AG20443 (cell line): ENCODE measurements at places on chromosomes 3 and 15.

GRCh38 chr15:31153531-31153930 lies 52.0 kb upstream of the TRPM1 start:
- no peak for DNase-seq

- DNase-seq: peak; percentile 76
These were observed at the start of gene EPHA3 for GRCh38 chr3:89107461-89108290. Gene EPHA3, plus strand, starts transcription at chr3:89107621. Its CDS starts 128 bp downstream, at chr3:89107749.

DNA sequence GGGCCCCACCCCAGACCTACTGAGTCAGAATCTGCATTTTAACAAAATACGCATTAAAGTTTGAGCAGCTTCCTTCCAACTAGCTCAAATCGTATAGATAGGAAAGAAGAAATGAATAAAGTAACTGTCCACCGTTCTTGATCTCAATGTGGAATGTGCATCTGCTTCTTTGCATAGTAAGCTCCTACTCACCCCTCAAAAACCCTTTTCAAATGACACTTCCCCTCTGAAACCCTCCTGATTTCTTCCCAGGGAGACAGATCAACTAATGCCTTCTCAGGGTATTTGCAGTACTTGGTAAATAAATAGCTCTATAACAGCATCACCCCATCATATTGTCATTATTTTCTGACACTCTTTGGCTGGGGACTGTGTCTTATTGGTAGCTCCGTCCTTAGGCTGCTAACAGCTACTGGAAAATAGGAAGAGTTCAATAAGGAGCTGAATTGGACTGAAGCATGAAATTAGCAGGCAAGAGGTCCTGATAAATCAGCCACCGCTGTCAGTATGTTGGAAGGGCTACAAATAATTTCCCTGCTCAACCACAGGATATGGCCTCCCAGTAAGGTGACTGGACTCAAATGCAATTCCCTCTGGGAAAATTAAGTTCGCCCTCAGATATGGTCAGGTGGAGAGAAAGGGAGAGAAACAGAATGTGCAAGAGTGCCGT lies 10.2 kb downstream of the OXTR start:
- DNase-seq: no peak

- no peak for DNase-seq
These were observed 870 bp upstream of the CHAC1 start for GRCh38 chr15:40952301-40952900.

DNA sequence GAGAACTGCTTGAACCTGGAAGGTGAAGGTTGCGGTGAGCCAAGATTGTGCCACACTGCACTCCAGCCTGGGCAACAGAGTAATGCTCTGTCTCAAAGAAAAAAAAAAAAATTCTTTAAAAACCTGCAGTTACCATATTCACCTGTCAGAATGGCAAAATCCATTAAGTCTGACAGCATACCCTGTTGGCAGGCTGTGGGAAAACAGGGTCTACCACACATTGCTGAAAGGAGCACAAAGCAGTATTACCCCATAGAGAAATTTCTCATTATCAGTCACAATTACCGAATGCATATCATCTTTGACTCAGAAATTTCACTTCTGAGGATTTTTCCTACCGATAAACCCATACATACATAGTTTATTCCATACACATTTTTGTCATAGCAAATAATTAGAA lies 264.1 kb upstream of the SLCO3A1 start:
- no peak for DNase-seq

GRCh38 chr15:42148808-42149492 lies 7.5 kb downstream of the PLA2G4F start:
- DNase-seq: no peak

DNA sequence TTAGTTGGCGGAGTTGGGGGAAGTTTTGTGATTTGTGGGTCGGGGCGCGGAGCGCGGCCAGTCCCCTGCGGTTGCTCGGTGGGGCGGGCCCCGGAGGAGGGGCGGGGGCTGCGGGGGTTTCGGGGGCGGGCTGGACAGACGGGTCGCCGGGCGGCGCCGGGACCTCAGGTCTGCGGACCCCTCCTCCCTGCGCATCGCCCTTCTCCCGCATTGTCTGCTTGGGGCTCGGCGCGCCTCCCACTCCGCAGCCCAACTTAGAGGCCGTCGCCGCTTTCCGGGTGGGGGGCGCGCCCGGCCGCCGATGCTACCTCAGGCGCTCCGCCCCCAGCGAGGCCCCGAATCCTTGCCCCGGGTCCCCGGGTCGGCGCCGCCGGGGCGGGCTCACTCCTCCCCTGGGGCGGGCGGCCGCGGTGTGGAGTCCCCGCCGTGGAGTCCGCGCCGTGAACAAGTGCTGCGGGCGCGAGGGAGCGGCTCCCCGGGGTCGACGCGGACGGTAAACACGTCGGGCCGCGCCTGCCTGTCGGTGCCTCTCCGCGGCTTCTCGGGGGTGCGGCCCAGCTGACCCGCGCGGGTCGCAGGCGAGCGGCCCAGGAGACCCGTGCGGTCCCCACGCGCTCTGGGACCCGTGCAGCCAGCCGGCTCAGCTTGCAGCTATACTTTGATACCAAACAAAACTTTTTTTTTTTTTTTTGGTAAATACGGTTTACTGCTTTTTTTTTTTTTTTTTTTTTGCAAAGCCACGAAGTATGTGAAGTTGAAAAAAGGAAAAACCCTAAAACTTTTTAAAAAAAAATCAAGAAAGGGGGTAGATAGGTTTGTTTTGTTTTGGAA lies 624 bp downstream of the AKAP13 start:
- peak; percentile 58 for DNase-seq

DNA sequence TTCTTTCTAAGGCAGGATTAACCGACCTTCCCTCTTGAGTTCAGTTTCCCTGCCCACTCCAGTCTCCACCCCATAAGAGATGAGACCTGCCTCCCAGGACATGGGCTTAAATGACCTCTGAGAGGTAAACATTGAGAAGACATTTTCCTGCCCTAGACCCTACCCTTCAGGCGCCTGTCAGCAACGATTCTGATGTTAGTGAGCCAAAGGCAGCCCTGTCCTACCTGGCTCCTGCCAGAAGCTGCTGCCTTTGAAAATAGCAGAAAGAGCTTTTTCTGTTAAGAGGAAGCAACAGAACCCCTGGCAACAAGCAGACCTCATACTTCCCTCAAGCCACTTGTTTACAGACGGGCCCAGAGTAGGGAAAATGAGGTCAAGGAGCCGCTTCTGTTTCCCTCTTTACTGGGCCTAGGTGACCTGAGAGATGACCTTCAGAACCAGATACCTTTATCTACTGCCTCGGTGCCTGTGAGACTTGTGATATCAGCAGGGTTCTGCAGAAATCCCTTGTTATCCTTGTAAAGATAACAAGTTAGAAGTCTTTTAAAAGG lies 52.0 kb downstream of the CD200R1L start:
- DNase-seq: no peak

DNA sequence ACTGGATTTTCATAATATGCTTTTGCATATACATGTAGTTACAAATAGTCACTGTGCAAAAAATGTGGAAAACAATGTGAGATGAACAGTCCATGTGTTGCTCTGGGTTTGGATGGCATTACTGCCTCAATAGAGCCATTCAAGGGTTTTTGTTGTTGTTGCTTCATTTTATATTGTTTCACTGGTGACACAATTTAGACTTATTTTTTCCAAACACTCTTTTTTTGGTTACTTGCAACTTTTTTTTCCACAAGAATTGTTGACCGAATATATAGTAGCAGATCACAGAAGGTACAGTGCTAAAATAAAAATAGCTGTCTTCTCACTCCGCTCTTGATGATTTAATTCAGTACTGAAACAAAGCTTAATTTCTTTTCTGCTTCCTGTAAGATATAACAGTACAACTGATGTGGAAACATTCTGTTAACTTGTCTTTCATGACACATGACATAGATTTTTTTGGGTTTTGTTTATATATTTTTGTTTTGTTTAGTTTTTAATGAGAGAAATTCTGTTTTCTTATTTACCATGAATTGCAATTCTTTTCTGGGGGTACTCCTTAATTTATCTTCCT lies 618.6 kb downstream of the NAALADL2 start:
- no peak for DNase-seq

DNA sequence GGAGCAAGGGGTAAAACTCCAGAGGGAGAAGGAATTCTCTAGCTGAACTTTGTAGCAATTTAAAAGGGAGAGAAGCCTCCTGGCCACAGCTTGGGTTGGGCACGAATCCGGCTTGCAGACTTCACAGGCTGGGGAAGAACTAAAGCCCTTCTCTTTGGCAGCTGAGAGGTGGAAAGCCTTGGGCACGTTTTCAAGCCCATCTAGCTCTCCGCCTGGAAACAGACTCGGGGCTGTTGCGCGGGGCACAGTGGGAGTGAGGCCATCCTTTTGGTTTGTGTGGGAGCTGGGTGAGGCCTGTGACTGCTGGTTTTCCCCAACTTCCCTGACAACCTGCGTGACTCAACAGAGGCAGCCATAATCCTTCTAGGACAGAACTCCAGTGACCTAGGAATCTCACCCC lies 295.7 kb upstream of the ROBO1 start:
- DNase-seq: no peak

GRCh38 chr15:75809986-75810750 lies 33.1 kb upstream of the UBE2Q2 start:
- DNase-seq: peak; percentile 55

- DNase-seq: no peak
These were observed 17.9 kb upstream of the TMCC1 start for GRCh38 chr3:129911261-129911861.

DNA sequence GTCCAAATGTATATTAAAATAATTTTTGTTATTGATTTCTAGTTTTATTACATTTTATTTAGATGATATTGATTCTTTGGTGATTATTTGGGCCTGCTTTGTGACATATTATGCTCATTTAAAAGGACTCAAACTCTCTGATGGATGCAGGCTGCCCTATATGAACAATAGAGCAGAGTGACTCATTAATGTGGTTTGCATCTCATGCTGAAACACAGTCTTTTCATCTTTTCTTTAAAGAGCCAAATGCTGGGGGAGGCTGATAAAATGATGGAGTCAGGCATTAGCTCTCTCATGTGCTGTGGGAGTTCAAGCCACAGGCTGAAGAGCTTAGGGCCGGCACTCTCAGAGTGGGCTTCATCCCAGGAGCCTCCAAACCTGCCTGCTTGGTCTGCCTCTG lies 7.2 kb downstream of the PLA1A start:
- DNase-seq: peak; percentile 32

- no peak for DNase-seq
These were observed 23.0 kb downstream of the MESD start for GRCh38 chr15:80966431-80967197.

- DNase-seq: no peak
These were observed 41.0 kb upstream of the ZNF280D start for GRCh38 chr15:56774356-56774755.

GRCh38 chr3:122789585-122790273 lies 3.9 kb downstream of the HSPBAP1 start:
- DNase-seq: no peak

GRCh38 chr3:171391432-171391831 lies 68.8 kb downstream of the TNIK start:
- DNase-seq: no peak

GRCh38 chr15:68743256-68743655 lies 77.4 kb downstream of the ANP32A start:
- no peak for DNase-seq

DNA sequence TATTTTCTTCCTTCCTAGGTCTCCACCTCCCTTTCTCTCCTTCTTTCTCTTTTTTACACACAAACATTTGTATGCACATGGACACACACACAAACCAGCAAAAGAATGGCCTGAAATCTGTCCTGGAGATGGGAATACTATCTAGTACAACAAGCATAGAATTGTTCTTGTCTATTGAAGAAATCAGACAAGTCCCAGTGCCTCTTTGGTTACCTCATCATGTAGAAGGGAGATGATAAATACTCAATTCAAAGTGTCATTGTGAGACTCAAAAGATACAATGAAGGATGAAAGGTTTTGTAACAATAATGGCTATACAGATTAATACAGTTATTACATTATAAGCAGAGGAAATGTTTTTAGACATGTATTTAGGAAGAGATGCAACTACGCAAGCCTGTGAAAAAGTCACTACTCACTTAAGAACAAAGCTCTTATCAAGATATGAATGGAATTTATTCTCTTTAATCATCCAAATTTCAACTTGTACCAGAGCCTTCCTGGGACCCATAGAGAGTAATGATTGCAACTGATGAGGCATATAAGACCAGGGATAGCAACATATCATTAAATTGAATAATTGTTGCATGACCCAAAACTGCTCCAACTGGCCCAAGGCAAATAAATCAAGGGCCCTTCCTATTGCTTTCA lies 43.2 kb downstream of the P3H2 start:
- DNase-seq: no peak

GRCh38 chr3:112746675-112747280 lies 99.9 kb downstream of the CD200R1L start:
- DNase-seq: peak; percentile 24

DNA sequence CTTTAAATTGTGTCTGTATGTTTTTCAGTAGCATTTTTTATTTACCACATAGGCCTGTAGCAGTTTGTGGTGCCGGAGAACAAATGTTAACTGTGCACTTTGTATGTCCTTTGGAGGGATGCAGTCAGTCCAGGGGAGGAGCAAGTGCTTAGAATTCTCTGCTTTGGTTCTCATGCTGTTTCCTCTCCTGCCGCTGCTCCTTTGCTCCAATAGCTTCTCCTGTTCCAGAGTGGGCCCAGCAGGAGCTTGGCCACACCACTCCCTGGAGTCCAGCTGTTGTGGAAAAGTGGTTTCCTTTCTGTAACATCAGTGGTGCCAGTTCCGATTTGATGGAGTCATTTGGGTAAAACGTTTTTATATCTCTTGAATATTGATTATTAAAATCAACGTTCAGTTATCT lies 16.6 kb downstream of the TICRR start:
- no peak for DNase-seq

DNA sequence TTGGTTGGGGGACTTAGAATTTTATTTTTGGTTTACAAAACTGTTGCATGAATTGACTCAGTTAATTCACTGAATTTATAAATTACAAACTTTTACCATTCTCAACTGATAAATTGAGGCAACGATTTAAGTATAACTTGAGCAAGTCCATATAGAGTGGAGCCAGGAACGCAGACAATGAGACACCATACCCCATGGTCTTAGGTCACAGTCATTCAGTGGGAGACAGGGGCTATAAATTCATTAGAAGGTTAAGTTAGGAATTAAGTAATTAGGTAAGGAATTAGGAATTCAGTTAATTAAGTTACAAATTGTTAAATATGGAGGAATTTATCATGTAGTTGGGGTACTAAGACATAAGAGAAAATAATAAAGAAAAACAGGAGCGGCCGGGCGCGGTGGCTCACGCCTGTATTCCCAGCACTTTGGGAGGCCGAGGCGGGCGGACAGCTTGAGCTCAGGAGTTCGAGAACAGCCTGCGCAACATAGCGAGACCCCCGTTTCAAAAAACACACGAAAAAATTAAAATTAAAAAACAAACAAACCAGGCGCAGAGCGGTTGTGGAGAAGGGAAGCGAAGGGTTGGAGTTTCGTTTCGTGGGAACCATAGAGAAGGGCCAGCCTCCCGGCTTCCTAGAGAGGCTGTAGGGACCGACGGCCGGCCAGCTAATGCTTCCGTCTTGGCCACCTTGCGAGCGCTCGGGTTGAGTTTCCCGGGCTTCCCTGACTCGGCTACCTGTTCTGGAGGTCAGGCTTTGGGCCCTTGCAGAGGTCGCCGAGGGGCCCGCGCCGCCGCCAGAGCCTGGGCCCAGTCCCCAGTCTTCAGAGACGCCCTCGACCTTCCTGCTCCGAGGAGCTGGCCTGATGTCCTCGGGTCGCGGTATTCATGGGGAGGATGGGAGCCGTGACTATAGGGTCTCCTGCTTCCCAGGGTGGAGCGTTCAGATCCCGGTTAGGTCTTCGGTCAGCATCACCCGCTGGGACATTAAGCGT lies at the start of gene ZNF619:
TSS of gene ZNF619 (plus strand) at position 645 of the 993 bp plus-strand sequence. CDS start 858 bp downstream, outside the sequence.
- DNase-seq: peak; percentile 89

GRCh38 chr3:148079370-148079769 lies 618.3 kb upstream of the AGTR1 start:
- peak; percentile 22 for DNase-seq

GRCh38 chr3:150409125-150409511 lies 1.0 kb downstream of the TSC22D2 start:
- DNase-seq: no peak
